ENCODE measurements at places on chromosomes 4 and X. TPM values are rescaled to one million over a fixed set of nuclear protein-coding genes. Genes with fewer than 3 reads are reported as not detected.

ADH1B gene
- 175 TPM for total RNA-seq

SEPSECS gene
- 12.1 TPM for total RNA-seq

HTR2C gene
- not detected for total RNA-seq

CTAG1A gene
- not detected for total RNA-seq

LRRC66 gene
- total RNA-seq, result 0.20 TPM

HSFX3 gene
- not detected for total RNA-seq

Data from skin of body (tissue), 3 donors.